Stimulated activated CD4-positive, alpha-beta T cell treated with anti-CD3 and anti-CD28 coated beads, Interleukin-12 subunit alpha, Interleukin-12 subunit beta, amount 100 ng/mL, for 24 hours (primary cell): ENCODE measurements at places on chromosomes 16 and 17.

DNA sequence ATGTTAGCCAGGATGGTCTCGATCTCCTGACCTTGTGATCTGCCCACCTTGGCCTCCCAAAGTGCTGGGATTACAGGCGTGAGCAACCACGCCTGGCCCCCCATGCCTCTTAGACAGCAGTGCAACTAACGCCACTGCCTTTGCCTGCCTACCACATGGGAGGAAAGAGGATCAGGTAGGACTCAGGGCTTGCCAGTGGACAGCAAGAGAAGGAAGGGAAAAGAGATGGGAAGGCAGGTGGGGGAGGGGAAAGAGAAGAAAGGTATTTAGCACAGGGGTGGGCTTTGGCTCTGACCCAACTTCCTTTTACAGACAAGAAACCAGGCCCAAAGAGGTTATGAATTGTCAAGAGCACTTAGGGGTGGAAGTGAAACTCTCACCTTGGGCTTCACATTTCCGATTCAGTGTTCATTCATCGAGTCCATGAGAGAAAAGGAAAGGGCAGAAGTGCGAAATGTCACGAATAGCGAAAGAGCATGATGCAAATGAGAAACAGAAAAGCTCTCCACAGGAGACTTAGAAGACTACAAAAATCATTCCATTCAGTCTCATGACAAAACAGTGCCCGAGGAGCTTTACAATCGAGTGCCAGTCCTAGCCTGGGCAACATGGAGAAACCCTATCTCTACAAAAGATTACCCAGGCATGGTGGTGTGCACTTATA, 36.4 kb downstream of the CDK5R1 start:
- DNase-seq, result peak; percentile 39

GRCh38 chr17:80446645-80447405, 29.6 kb downstream of the NPTX1 start:
- no peak for DNase-seq

DNA sequence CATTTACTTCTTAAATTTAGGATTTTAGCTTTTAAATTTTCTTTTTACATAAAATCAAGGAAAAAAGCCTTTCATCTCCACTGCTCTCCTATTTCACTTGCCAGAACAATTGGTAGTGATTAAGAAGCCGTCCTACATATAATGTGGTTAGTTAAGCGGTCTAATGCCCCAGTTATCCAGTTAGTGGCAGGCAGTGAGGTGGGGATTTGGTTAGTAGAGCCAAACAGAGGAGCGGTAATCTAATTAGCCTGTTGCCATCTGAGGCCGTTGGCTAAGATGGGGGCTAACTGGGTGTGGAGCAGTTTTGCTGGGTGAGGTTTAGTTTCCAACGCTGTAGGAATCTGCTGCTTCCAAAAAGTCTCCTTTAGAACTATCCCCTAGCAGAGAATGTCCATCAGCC, 22.4 kb downstream of the SNX11 start:
- DNase-seq, result no peak

GRCh38 chr16:74466872-74467271, 45.6 kb upstream of the CLEC18B start:
- DNase-seq, result no peak

DNA sequence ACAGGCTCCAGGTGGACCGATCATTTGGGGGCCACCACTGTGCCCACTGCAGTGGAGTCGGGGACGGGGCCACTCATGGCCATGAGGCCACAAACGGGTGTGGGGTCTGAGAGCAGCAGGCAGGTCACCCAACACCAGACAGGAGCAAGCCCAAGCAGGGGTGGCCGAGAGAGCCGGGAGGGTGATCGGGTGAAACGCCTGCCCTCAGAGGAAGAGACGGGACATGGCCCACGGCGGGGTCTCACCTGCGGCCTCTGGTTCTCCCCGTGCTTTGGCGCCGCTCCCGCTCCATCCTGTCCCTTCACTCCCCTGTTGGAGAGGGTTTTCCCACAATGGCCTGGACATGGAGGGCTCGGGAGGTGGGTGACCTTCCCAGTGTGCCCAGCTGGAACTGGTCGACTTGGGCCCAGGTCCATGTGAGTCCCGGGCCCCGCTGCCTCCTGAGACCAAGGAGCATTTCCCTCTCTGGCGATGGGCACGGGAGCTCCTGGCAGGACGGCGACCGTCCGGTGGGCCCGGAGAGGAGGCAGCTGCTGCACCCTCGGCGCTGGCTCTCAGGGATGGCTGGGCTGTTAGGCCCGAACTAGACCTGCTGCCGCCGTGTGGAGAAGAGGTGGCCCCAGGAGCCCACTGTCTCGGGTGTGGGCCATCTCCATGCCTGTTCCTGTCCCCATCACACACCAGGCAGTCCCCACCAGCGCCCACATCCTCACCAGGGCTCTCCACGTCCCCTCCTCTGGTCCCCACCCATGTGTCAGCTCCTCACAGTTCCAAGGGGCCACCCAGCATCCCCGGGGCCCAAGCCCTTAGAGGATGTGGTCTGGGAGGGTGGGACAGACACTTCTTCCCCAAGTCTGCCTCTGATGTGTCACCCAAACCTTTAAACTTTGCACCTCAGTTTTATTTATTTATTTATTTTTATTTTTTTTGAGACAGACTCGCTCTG, 13.4 kb upstream of the BAHCC1 start:
- no peak for DNase-seq

DNA sequence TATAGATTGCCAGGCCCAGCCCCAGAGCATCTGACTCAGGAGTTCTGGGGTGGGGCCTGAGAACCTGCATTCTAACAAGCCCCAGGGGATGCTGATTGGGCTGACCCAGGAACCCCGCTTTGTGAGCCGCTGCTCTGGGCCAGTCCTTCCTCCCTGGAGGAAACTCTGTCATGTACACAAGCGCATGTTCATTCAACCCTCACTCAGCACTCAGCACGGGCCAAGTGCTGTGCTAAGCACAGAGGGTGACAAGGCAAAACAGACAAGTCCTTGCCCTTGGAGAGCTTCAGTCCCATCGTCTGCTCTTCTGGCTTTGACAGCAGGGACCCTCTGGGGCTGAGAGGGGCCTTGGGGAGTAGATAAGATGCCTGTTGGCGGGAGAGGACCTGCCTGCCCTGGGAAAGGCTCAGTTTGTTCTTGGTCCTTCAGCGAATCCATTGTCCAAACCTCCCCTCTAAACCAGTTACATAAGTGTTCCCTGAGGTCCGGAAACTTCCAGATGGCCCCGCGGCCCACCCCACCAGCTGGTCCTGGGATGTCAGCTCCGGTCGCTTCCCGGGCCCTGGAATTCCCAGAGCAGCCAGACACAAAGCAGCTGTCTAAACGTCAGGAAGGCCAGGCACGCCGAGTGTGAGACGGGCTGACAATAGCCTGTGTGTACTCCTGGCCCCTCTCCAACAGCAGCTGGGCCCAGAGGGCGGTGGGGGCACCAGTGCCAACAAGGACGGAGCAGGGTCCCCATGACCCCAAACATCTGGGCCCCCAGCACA, 88.8 kb downstream of the ZDHHC7 start:
- no peak for DNase-seq

GRCh38 chr16:80607204-80607603, 66.4 kb downstream of the DYNLRB2 start:
- no peak for DNase-seq
